ENCODE measurements at places on chromosomes 7 and 10.

- H3K4me1 ChIP-seq = peaks cover 5% of the 10 kb centered on the region
- H3K36me3 ChIP-seq = no peaks in the 10 kb centered on the region
- DNase-seq = no peak
- no peak overlapping the region for H3K4me3 ChIP-seq
- no peaks in the 10 kb centered on the region for H3K27me3 ChIP-seq
Observed at GRCh38 chr10:33233221-33233620, 101.2 kb downstream of the NRP1 start.

DNA sequence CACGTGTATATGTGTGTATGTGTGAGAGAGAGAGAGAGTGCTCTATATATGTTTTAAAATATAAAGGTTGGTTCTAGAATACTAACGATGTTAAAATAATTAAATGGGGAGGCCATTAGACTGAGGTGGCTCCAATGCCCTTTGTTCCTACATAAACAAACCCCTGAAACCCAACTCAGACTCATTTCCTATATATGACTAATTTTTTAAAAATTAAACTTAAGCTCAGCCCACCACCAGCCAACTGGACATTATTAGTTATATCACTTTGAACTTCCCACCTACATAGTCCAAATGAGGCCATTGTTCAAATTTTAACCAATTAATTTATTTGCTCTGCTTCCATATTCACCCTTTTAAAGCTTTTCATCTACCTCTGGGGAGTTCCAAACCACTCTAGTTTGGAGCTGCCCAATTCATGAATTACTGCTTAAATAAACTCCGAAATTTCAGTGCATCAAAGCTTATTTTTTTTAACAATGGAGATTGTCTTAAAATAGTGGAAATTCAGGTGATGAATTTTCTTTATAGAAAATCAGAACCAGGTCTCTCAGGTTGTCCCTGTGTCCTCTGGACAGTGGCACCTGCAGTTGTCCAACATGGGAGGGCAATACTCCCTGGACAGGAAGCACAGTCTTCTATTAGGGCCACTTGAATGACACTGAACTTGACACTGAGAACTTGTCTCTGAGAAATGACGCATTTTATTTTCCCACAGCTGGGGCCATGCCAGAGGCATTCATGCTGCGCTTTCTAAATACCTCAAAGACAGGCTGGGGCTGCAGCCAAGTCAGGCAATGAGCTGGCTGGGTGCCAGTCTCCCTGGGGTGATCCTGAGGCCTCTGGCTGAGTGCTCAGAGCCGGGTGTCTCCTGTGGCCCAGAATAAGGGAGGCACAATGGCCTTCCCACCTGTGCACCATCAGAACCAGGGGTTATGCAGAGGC is 109.5 kb upstream of the TMEM72 start:
- no peaks in the 10 kb centered on the region for H3K27me3 ChIP-seq
- H3K4me1 ChIP-seq = peaks cover 8% of the 10 kb centered on the region
- H3K4me3 ChIP-seq = no peak overlapping the region
- no peak for DNase-seq
- H3K36me3 ChIP-seq = no peaks in the 10 kb centered on the region

DNA sequence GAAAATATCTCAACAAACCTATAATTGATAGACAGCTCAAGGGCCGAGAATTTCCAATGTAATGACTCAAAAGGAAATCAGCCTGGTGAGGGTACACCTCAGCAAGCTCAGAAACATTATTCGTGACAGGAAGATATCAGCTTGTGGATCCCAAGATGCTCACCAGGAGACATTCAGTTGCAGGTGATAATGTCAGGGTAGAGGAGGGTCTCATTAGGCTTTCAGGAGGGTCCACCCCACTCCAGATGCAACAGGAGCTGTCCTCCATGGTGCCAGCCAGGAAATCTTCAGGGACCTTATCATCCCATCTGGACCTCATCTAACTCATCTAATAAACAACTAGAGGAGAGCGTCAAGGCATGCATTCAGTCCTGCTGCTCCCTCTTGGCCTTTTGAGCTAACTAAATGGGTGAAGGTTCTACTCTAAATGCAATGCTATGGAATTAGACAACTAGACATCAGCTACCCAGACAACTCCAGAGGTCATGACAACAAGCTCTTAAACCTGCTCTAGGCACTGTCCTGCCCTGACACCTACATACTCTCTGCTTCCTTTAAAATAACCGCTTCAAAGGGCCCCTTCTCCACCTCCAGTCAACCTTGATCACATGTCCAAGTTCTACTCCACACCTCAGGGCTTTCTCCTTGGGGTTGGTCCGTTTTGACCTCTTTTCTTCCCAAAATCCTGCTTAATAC is 4.3 kb upstream of the GIMAP5 start:
- no peak overlapping the region for H3K4me3 ChIP-seq
- no peak for DNase-seq
- H3K27me3 ChIP-seq = no peaks in the 10 kb centered on the region
- no peaks in the 10 kb centered on the region for H3K36me3 ChIP-seq
- H3K27ac ChIP-seq = no peak overlapping the region

DNA sequence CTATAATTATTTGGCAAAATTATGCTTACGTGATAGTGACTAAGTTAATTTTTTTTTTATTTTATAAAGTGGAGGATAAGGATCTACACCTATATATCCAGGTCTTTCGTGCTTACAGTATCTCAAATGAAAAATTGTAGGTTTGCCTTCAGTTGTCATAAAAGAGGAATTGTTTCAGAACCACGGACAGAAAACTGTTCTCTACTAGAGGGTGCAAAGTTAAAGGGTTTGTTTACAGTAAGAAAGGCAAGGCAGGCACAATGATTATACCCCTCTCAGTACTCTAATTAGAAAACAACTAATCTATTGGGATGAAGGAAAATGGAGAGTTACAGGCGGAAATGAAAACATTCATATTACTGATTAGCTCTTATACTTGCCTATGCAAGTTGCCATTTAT is 1.5 kb downstream of the PCLO start:
- no peaks in the 10 kb centered on the region for H3K36me3 ChIP-seq
- peaks cover 4% of the 10 kb centered on the region for H3K4me1 ChIP-seq
- H3K27me3 ChIP-seq = no peaks in the 10 kb centered on the region
- peak overlapping the region; percentile 53 for H3K4me3 ChIP-seq
- DNase-seq = no peak

GRCh38 chr10:71290331-71290730 is 28.7 kb upstream of the SLC29A3 start:
- H3K4me3 ChIP-seq = no peak overlapping the region
- H3K27me3 ChIP-seq = no peaks in the 10 kb centered on the region
- DNase-seq = no peak
- H3K4me1 ChIP-seq = no peaks in the 10 kb centered on the region
- no peak overlapping the region for H3K27ac ChIP-seq

- H3K36me3 ChIP-seq = no peaks in the 10 kb centered on the region
- H3K4me1 ChIP-seq = peaks cover 8% of the 10 kb centered on the region
- DNase-seq = no peak
- H3K27ac ChIP-seq = no peak overlapping the region
- H3K27me3 ChIP-seq = peaks cover 8% of the 10 kb centered on the region
- no peak overlapping the region for H3K4me3 ChIP-seq
Observed at GRCh38 chr10:77630507-77630848, 7.1 kb downstream of the KCNMA1 start.

DNA sequence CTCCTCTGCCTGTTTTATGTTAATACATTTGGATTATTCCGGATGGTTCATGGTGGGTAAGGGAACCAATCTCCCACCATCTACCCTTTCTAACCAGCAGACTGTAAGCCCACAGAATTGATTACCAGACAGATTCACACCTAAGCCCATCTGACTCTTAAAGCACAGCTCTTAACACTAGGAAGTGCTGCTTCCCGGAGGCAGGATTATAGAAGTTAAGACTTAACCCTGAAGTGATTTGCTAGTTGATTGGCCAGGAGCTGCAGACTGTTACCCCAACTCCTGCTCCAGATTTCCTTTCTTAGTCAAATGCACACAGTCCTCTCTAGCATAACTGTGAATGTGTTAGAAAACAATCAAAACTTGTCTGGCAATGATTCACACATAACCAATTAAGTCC is 221.7 kb downstream of the CDK14 start:
- H3K4me3 ChIP-seq = no peak overlapping the region
- DNase-seq = no peak
- no peaks in the 10 kb centered on the region for H3K36me3 ChIP-seq
- no peaks in the 10 kb centered on the region for H3K4me1 ChIP-seq

DNA sequence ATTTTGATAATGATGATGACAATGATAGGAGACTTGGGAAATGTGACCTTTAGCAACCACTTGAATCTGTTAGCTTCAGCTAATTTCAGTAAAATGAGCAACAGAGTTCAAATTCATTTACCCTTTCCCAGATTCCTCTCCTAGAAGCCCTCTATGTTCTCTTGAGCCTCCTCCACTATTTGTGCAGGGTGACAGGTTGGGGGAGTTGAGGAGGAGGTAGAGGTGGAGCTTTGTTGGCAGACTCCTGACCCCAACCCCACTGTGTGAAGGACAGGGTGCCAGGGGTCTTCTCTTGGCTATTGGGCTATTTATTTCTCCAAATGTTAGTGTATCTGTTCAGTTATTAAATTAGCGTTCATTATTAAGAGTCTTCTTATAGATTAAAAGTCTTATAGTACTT is 422.3 kb downstream of the GFRA1 start:
- H3K4me1 ChIP-seq = no peaks in the 10 kb centered on the region
- DNase-seq = no peak

DNA sequence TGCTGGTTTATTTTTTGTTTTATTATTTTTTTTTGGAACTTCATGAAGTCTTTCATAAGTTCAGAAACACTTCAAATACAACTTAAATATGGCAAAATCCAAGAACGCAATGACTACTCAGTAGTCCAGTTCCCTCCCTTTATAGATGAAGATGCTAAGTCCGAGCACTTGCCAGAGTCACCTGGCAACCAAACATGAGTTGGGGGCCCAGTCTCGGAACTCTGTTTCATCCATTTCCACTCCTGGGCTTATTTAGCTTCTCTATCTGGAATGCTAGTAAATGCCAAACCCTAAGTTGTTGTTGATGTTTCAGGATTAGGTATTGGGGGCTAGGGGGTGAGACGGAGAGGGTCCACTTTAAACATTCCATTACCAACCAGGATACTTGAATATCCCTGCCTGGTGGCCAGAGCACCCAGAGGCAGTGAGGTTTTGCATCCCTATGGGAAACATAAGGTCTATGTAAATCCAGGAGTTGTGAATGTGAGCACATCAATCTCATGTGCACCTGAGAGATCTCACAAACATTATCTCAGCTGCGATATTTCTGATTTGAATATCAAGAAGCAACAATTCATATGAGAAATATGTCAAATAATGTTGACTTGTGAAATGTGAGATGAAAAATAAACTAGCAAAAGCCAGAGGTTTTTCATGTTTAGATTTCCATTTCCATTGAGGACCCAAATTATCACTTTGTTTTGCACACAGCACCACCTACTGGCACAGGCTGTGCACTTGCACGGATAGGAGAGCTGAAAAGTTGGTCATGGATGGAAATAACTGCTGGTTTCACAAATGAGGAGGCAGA is 129.3 kb downstream of the PKD1L1 start:
- no peak overlapping the region for H3K4me3 ChIP-seq
- no peak overlapping the region for H3K27ac ChIP-seq
- H3K36me3 ChIP-seq = no peaks in the 10 kb centered on the region
- peak; percentile 74 for DNase-seq
- H3K4me1 ChIP-seq = peaks cover 5% of the 10 kb centered on the region

DNA sequence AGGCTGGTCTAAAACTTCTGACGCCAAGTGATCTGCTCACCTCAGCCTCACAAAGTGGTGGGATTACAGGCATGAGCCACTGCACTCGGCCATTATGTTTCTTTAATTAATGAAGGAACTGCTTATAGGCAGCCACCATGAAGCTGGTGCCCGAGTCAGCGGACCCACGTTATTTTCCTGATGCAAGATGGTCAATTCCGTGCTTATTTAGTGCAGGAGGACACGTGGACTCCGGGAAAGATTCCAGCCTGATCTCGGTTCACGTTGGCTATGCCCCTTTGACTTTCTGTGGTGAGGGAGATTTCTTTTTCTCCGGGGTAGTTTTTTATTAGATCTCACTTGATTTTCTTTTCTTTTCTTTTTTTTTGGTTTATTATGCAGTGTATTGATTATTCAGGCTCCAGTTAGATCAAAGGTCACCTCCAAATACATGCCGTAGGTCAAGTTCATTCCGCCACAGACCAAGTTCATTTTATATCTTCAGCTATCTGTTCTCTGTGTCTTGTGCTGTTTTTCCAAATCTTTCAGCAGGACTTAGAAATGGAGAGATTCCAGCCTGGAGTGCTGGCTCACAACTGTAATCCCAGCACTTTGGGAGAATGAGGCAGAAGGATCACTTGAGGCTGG is 8.3 kb downstream of the CAMK1D start:
- no peak overlapping the region for H3K27ac ChIP-seq
- no peaks in the 10 kb centered on the region for H3K27me3 ChIP-seq
- no peak overlapping the region for H3K4me3 ChIP-seq
- peaks cover 12% of the 10 kb centered on the region for H3K4me1 ChIP-seq
- DNase-seq = no peak
- H3K36me3 ChIP-seq = no peaks in the 10 kb centered on the region

GRCh38 chr7:128871050-128871449 is 8.4 kb downstream of the ATP6V1F start:
- peaks cover 2% of the 10 kb centered on the region for H3K27me3 ChIP-seq
- DNase-seq = no peak
- no peak overlapping the region for H3K27ac ChIP-seq
- H3K36me3 ChIP-seq = peaks cover 18% of the 10 kb centered on the region

GRCh38 chr10:114394531-114394930 is 9.8 kb downstream of the AFAP1L2 start:
- peak overlapping the region; percentile 78 for H3K27ac ChIP-seq
- peaks cover 2% of the 10 kb centered on the region for H3K27me3 ChIP-seq
- no peak overlapping the region for H3K4me3 ChIP-seq
- no peak for DNase-seq

Measured in spinal cord (tissue), 10 donors.